ENCODE measurements at places on chromosomes 1 and 21. TPM values are rescaled to one million over a fixed set of nuclear protein-coding genes. Genes with fewer than 3 reads are reported as not detected.

The IL23R gene
- total RNA-seq, result 0.09 TPM

The NASP gene
- total RNA-seq, result 24.2 TPM

The TAS1R1 gene
- not detected for total RNA-seq

The DCST1 gene
- not detected for total RNA-seq

The RYR2 gene
- total RNA-seq, result 4.9 TPM

The LCE1A gene
- total RNA-seq, result not detected

The KLF17 gene
- total RNA-seq, result not detected

The TNFAIP8L2 gene
- total RNA-seq, result 0.51 TPM

The CHAF1B gene
- total RNA-seq, result 3.3 TPM

The ELAPOR1 gene
- 155 TPM for total RNA-seq

The ZNF593OS gene
- total RNA-seq, result not detected

The UROD gene
- 25.6 TPM for total RNA-seq

The IFNLR1 gene
- total RNA-seq, result 6.9 TPM

The TNFRSF8 gene
- 0.25 TPM for total RNA-seq

The PTPN22 gene
- 1.3 TPM for total RNA-seq

The CA6 gene
- not detected for total RNA-seq

The LCE2A gene
- total RNA-seq, result not detected

The PHF13 gene
- 4.0 TPM for total RNA-seq

Data from pancreas (tissue), 10 donors.